ENCODE measurements at places on chromosomes 4 and X.
A peak's percentile ranks its signal among the peaks of the same experiment; 100 is the strongest.

GRCh38 chr4:135548711-135549110 lies 1347.1 kb upstream of the PABPC4L start:
- no peak overlapping the region for H3K4me3 ChIP-seq
- H3K4me1 ChIP-seq = no peaks in the 10 kb centered on the region
- DNase-seq = no peak
- no peaks in the 10 kb centered on the region for H3K36me3 ChIP-seq
- no peak overlapping the region for H3K27ac ChIP-seq

DNA sequence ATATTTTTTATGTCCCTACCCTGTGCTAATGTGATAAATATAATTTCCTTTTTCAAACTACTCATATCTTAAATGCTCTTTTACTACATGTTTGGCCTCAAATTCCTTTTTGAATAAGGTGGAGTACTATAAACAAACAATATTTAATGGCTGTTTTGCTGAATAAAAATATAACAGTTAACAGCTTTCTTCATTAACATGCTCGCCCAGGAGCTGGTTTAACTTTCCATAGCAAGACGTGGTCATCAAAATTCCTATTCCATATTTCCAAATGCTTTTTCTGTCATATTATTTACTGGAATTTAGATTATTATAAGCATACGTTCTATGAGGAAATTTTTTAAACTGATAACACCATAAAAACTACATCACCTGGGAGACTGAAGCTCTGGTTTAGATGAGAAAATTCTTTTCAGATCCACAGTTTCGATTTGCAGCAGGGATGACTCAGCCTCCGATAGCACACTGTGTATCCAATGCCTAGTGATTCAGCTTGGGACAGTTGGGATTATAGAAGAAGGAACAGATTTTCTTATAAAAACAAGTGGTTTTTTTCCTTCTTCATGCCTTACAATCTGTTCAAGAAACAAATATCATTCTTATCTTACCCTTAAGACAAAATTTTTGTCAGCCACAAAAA lies 129.1 kb downstream of the FBXO8 start:
- H3K4me3 ChIP-seq = no peak overlapping the region
- no peaks in the 10 kb centered on the region for H3K4me1 ChIP-seq
- no peak for DNase-seq
- H3K36me3 ChIP-seq = no peaks in the 10 kb centered on the region

- no peak for DNase-seq
- H3K4me3 ChIP-seq = no peak overlapping the region
- peaks cover 1% of the 10 kb centered on the region for H3K4me1 ChIP-seq
- peaks cover 7% of the 10 kb centered on the region for H3K36me3 ChIP-seq
- no peak overlapping the region for H3K27ac ChIP-seq
- H3K27me3 ChIP-seq = no peaks in the 10 kb centered on the region
These were observed 6.6 kb downstream of the HCCS start for GRCh38 chrX:11117745-11118144.

- H3K27me3 ChIP-seq = no peaks in the 10 kb centered on the region
- H3K4me1 ChIP-seq = no peaks in the 10 kb centered on the region
- no peak overlapping the region for H3K4me3 ChIP-seq
These were observed 679.3 kb downstream of the FAT4 start for GRCh38 chr4:125994024-125994423.

- H3K4me3 ChIP-seq = no peak overlapping the region
- peaks cover 4% of the 10 kb centered on the region for H3K27me3 ChIP-seq
- H3K4me1 ChIP-seq = peaks cover 11% of the 10 kb centered on the region
- H3K27ac ChIP-seq = no peak overlapping the region
These were observed 228.1 kb upstream of the ANXA3 start for GRCh38 chr4:78323439-78323838.

- no peak overlapping the region for H3K27ac ChIP-seq
- H3K36me3 ChIP-seq = no peaks in the 10 kb centered on the region
- no peaks in the 10 kb centered on the region for H3K27me3 ChIP-seq
- no peak for DNase-seq
These were observed 22.0 kb upstream of the SPINK2 start for GRCh38 chr4:56843421-56843899.

DNA sequence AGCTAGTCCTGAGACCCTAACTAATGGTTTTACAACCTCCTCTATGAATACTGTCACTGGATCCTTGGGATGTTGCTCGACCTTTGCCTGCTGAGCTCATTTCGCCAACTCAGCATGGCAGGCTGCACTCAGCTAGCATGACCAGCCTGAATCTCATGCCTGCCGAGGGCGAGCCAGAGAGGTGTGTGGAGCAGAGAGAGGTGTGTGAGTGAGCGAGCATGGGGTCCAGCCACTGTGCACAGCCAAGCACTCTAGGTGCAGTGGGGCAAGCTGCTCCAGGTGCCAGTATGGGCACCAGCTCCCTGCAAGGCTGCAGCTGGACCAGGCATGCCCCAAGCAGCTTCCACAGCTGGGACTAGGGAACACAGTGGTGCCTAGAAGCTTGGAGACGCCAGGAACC lies 410.9 kb downstream of the PCDH10 start:
- H3K27me3 ChIP-seq = no peaks in the 10 kb centered on the region
- H3K4me1 ChIP-seq = no peaks in the 10 kb centered on the region
- no peak overlapping the region for H3K4me3 ChIP-seq

GRCh38 chrX:108331126-108331909 lies 106.9 kb downstream of the COL4A6 start:
- H3K36me3 ChIP-seq = no peaks in the 10 kb centered on the region
- no peak overlapping the region for H3K4me3 ChIP-seq
- DNase-seq = no peak
- H3K4me1 ChIP-seq = no peaks in the 10 kb centered on the region
- H3K27me3 ChIP-seq = no peaks in the 10 kb centered on the region

GRCh38 chrX:134747006-134747405 lies 88.7 kb upstream of the PLAC1 start:
- DNase-seq = no peak
- no peaks in the 10 kb centered on the region for H3K36me3 ChIP-seq
- no peak overlapping the region for H3K27ac ChIP-seq
- H3K27me3 ChIP-seq = no peaks in the 10 kb centered on the region

- H3K27me3 ChIP-seq = no peaks in the 10 kb centered on the region
- H3K4me1 ChIP-seq = peaks cover 4% of the 10 kb centered on the region
- no peak overlapping the region for H3K27ac ChIP-seq
- H3K4me3 ChIP-seq = no peak overlapping the region
- DNase-seq = peak; percentile 69
These were observed 32.7 kb upstream of the AMBN start for GRCh38 chr4:70559211-70559830.

DNA sequence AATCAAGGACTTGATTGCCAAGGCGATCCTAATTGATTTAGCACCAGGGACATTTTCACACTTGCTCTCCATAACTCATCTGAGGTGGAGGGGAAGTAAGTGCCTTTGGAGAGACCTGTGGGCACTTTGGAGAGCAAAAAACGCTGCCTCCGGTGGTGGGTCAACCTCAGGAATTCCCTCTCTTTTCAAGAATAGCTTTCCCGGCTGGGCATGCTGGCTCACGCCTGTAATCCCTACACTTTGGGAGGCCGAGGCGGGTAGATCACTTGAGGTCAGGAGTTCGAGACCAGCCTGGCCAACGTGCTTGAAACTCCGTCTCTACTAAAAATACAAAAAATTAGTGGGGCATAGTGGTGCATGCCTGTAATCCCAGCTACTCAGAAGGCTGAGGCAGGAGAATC lies 49.2 kb downstream of the PRPS1 start:
- no peak overlapping the region for H3K4me3 ChIP-seq
- peak overlapping the region; percentile 98 for H3K27ac ChIP-seq
- DNase-seq = peak; percentile 18
- H3K36me3 ChIP-seq = no peaks in the 10 kb centered on the region
- no peaks in the 10 kb centered on the region for H3K27me3 ChIP-seq

GRCh38 chrX:113473418-113473817 lies 632.8 kb upstream of the AMOT start:
- DNase-seq = no peak
- no peak overlapping the region for H3K27ac ChIP-seq
- H3K4me1 ChIP-seq = no peaks in the 10 kb centered on the region

DNA sequence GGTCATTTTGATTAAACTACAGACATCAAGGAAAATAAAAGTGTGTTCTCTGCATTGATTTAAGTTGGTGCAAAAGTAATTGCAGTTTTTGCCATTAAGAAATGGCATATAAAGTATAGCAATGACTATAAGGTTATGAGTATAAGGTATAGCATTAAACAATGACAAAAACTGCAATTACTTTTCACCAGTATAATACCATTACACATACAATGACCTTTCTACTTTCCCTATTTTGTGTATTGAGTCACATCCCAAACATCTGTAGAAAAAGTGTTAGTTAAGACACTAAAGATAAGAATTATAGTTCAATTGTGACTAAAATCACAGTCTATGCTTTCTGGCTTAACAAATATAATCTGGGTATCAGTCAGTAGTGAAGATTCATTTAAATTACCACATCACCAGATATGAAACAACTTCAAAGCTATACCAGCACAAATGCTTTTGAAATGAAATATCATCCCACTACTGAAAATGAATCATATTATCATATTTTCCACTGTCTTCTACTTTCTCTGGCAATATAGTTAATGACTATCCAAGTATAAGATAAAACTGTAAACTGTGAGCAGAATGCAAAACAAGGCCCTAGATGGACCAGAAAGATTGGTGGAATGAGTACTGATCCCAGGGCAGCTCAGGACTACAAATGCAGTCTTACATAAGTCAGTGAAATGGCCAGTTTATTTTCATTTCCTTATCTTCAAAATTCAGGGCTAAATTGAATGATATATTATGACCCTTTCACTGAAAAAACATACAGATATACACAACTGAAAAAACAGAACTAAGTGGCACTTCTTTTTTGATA lies 241.1 kb downstream of the ANTXR2 start:
- H3K4me3 ChIP-seq = no peak overlapping the region
- DNase-seq = no peak
- H3K4me1 ChIP-seq = no peaks in the 10 kb centered on the region
- no peaks in the 10 kb centered on the region for H3K36me3 ChIP-seq
- no peak overlapping the region for H3K27ac ChIP-seq
- H3K27me3 ChIP-seq = no peaks in the 10 kb centered on the region

DNA sequence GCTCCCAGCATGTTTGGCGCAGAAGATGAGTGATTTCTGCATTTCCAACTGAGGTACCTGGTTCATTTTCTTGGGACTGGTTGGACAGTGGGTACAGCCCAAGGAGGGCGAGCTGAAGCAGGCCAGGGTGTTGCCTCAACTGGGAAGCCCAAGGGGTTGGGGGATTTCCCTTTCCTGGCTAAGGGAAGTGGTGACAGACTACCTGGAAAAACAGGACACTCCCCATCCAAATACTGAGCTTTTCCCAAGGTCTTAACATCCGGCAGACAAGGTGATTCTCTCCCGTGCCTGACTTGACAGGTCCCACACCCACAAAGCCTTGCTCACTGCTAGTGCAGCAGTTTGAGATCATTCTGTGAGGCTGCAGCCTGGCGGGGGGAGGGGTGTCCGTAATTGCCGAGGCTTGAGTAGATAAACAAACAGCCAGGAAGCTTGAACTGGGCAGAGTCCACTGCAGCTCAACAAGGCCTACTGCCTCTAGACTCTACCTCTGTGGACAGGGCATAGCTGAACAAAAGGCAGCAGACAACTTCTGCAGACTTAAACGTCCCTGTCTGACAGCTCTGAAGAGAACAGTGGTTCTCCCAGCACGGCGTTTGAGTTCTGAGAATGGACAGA lies 307.7 kb upstream of the ARSJ start:
- no peak overlapping the region for H3K27ac ChIP-seq
- DNase-seq = no peak
- H3K27me3 ChIP-seq = no peaks in the 10 kb centered on the region

- H3K36me3 ChIP-seq = no peaks in the 10 kb centered on the region
- no peak overlapping the region for H3K27ac ChIP-seq
- DNase-seq = no peak
- peaks cover 8% of the 10 kb centered on the region for H3K4me1 ChIP-seq
- peaks cover 6% of the 10 kb centered on the region for H3K27me3 ChIP-seq
- no peak overlapping the region for H3K4me3 ChIP-seq
These were observed 189.8 kb upstream of the PSAPL1 start for GRCh38 chr4:7624396-7624980.

DNA sequence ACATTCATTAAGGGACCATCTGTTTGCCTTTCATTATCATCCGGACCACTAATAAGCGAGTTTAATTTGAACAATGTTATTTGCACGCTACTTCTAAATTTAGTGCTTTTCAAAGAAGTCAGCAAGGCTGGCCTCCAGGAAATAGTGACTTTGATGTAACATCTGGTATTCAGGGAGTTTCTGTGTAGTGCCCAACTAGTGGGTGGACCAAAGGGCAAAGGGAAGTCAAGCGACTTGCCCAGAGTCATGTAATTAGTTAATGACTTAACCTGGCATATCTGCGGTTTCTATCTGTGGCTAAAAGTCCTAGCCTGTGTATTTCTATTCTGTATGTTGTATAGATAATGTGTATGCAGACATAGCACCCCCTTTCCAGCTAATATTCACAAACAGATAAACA lies 56.3 kb upstream of the LCORL start:
- H3K4me1 ChIP-seq = no peaks in the 10 kb centered on the region
- H3K27ac ChIP-seq = no peak overlapping the region
- no peaks in the 10 kb centered on the region for H3K27me3 ChIP-seq
- no peak for DNase-seq
- H3K4me3 ChIP-seq = no peak overlapping the region

DNA sequence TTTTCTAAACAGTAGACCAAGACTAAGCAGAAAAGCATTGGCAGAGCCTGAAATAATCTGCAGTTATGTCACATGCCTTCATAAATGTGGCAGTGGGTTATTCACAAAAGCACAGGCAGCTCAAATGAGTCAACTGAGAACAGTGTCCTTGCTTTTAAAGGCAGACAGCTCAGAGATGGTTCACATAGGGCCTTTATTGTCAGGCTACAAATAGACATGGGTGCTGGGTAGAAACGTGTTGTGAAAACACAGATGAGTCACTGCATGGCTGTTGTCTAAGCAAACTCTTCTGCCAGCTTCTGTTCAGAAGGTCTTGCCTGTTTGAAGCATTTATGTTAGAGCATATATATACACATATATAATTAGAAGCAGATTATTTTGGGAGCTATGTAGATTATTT lies 118.0 kb downstream of the SLC4A4 start:
- no peak for DNase-seq
- H3K4me3 ChIP-seq = no peak overlapping the region
- H3K27ac ChIP-seq = no peak overlapping the region
- H3K36me3 ChIP-seq = no peaks in the 10 kb centered on the region

- no peak overlapping the region for H3K4me3 ChIP-seq
- no peaks in the 10 kb centered on the region for H3K27me3 ChIP-seq
- H3K27ac ChIP-seq = no peak overlapping the region
- DNase-seq = no peak
- no peaks in the 10 kb centered on the region for H3K36me3 ChIP-seq
These were observed 83.6 kb upstream of the PGRMC2 start for GRCh38 chr4:128371001-128371777.

DNA sequence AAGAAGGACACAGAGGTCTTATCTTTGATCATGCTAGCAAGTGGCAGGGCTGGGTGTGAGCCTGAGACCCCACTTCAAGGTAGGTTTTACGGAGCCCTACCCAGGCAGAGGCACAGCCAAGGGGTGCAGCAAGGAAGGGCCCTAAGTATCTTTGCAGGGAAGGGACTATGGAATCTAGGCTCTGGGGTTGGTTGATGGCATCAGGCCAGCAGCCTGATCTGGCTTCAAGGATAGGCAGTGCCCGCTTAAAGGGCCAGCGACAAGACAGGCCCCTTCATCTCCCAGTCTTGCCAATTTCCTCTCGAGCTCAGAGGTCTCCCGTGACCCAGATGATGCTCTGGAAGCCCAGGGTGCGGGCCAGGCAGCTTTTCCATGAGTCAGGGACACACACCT lies 5.8 kb downstream of the ABLIM2 start:
- H3K27ac ChIP-seq = no peak overlapping the region
- H3K36me3 ChIP-seq = no peaks in the 10 kb centered on the region
- H3K4me1 ChIP-seq = peaks cover 3% of the 10 kb centered on the region
- H3K27me3 ChIP-seq = peaks cover 54% of the 10 kb centered on the region
- no peak for DNase-seq
- H3K4me3 ChIP-seq = no peak overlapping the region
